ENCODE measurements at places on chromosomes 3 and 15.

DNA sequence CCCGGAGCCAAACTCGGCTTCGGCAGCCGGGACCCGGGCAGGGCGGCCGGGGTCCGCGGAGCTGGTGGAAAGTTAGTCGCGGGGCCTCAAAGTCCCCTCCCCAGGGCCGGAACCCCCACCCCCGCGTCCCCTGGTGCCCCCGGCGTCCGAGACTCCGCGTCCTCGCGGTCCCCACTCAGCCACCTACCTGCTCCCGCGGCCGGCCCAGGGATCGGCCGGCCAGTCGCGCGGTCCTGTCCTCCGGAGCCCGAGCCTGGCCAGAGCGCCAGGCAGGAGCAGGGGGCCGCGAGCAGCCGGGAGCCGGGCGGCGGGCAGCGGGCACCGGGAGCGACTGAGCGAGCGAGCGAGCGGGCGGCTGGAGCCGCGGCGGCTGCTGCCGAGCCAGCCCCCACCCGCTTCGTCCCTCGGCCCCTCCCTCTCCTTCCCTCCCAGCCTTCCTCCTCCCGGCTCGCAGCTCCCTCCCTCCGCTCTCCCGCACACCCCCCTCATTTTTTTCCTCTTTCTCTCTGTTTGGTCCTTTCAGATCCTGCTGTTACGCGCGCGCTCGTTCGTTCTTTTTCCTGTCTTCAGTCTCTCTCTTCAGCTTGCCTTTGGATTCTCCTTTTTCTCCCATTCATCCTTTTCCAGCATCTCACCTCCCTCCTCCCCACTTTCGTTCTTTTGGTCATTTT is at the start of gene MEGF11:
MEGF11 (minus strand) TSS at position 333 of the 671 bp plus-strand sequence. CDS start 125,347 bp downstream, outside the sequence.
- no peak for DNase-seq

DNA sequence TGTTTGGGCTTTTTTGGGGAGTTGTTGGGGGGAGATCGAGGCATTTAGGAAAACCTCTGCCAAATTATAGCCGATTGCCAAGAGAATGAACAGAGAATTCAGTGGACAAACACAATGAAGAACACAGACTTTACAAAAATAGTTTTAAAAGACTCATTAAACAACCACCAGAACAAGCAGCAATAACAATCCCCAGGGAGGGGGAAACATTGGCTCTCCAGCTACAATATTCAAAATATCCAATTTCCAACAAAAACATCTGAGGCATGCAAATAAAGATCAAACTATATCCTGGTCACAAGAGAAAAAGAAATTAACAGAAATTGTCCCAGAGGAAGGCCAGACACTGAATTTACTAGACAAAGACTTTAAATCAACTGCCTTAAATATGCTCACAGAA is 24.5 kb upstream of the ANKRD28 start:
- DNase-seq: no peak

DNA sequence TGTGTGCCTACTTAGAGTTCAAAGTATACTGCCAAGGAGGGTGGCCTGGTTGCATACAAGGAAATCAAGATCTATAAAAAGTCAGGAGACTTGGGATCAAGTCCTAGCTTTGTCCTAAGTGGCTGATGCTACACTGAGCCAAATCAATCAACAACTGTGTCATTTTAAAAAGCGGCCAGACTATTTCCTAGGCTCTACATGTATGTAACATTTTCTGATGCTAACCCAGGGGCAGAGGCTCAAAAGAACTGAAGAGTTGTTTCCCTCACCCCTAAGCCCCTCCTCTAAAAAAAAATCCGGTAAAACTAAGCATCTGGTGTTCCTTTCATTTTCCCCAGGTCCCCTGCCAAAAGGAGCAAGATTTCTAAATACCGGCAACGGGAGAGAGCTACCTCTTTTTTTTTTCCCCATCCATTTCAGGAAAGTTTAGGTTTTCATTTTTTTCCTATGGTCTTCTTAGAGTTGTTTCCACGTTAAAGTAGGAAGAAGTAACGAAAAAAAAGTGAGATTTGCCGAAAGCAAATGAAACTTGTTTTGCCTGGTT is 18.8 kb upstream of the CHD2 start:
- no peak for DNase-seq

DNA sequence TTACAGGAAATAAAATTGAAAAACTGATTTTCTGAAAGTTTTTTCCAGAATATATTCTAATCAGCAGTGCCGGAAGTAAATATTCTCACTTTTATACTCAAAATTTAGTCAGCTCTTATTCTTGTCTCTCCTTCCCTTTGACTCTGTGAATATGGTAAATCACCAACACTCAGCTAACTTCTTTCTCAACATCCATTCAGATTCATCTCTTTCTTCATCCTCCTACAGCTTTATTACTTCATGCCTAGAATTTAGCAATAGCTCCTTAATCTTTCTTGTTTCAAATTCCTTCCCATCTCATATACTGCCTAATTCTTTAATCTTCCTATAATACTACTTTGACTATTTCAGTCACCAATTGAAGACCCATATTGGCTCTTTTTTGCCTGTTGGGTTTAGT is 67.9 kb downstream of the FGF7 start:
- DNase-seq: no peak

DNA sequence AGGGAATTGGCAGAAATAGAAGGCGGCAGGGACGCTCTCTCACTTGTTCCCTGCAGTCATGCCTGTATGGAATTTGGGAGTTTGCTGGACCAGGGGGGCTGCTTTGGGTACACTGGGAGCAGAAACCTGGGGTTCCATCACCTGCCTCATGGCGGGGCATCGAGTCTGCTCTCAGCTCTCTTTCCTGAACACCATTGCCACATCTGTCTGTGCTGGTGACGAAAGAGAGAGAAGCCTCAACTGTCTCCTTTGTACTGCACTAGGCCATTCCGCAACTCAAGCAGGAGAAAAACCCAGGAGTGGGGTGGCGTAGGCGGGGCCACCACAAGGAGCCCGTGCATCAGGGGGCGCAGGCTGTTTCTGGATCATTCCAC is 14.0 kb downstream of the TMEM158 start:
- DNase-seq: no peak

- DNase-seq: no peak
These were observed 967.7 kb downstream of the AGBL1 start for GRCh38 chr15:87047203-87047965.

DNA sequence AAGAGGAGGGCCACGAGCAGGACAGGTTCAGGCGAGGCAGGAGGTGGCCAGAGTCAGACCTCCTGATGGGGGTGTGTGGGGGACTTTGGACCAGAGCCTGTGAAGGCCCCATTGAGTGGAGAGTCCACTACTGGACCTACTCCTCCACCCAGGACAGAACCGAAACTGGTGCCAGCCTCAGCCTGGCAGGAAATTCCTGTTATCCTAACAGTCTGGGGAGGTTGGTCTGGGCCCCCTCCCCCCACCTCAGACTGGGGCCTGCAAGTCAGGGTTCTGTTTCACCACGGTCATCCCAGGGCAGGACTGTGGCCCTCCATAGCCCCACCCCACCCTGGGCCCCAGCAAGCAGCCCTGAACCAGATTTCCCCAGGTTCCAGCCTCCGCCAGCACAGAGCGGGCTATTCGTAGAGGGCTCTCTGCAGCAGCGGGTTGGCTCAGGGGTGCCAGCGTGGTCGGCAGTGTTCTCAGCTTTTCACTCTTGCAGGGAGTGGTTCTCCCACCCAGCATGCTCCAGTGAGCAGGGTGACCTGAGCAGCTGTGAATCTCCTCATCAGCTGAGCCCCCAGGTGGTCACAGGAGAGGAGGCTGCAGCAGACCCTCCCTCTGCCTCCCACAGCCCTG is 217.3 kb downstream of the TBC1D2B start:
- no peak for DNase-seq

All from COLO829 (cell line).